CD4-positive, alpha-beta memory T cell (primary cell): ENCODE measurements at places on chromosomes 3 and 15.

- DNase-seq: no peak
These were observed 81.4 kb downstream of the NCEH1 start for GRCh38 chr3:172629470-172629869.

DNA sequence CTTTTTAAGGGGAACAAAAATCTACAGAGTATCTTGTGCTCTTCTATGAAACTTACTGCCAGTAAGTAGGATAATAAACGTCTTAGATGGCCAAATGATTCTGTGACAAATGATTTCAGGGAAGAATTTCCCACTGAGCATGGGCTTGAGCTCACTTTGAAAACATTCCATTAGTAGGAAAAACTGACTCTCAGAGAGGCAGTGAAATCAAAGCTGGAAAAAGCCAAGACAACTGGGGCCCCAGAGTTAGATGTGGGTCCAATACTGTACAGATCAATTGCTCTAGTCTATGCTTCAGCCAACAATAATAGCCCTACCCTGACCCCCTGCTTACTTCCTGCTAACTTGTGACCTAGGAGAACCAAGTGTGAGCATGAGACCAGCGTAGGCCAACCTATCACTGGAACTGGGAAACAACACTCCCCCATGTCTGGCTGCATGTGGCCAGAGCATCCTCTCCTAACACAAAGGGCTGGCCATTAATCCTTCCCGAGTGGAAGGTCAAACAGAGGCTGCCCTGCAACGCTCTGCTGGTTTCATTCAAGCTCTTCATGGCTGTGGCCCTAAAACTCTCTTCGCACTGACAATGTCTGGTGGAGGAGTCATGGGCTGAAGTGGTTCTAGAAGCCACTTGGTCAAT is 68.8 kb downstream of the FOXB1 start:
- DNase-seq: no peak

DNA sequence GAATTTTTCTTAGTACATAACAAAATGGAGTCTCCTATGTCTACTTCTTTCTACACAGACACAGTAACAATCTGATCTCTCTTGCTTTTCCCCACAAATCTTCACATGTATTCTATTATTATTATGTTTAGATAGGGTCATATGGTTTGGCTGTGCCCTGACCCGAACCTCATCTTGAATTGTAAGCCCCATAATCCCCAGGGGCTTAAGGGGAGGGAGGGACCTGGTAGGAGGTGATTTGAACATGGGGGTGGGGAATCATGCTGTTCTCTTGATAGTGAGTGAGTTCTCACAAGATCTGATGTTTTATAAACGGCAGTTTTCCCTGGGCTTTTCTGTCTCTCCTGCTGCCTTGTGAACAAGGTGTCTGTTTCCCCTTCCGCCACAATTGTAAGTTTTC is 86.7 kb upstream of the SELENOK start:
- no peak for DNase-seq

DNA sequence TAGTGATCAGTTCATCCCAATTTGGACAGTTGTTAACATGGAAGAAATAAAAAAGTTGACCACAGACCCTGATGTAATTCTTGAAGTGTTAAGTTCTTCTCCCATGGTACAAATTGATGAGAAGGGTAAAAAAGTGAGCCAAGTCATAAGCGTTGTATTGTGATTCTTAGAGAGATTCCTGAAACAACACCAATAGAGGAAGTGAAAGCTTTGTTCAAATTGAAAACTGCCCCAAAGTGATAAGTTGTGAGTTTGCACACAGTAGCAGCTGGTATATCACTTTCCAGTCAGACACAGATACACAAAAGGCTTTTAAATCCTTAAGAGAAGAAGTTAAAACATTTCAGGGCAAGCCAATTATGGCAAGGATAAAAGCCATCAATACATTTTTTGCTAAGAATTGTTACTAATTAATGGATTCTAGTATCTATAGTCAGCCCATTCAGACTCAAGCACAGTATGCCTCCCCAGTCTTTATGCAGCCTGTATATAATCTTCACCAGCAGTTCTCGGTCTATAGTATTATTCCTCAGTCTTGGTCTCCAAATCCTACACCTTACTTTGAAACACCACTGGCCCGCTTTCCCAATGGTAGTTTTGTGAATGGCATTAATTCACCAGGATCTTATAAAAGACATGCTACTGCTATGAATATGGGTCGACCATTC is 38.2 kb downstream of the CDIN1 start:
- no peak for DNase-seq

DNA sequence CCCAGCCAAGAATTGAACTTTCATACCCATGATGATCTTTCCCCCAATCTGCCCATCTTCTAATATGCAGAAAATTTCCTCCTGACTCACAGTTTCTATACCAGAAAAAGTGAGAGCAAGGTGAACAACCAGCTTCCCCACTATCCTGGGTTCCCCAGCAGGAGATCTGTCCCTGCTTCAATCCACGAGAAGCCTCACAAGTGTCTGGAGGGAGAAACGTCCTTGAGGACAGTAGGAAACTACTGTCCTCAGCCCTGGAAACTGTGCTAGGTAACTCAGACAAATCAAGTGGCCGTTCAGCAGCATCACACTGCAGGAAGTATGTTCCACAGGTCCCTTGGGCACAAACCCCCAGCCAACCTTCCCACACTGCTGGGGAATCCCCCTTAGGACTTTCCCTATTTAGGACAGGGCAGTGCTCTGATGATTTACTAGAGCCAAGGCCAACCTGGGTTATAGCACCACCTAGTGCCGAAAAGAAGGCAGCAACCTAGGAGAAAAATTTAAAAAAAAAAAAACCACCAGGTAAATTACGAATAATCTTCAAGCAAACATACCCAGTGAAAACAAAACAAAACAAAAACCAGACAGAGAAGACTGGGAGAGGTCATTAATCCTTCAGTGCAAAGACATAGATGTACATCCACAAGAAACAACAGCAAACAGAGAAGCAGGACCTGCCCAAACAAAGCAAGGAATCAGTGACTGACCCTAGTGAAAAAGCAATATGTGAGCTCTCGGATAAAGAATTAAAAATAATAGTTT is 36.0 kb downstream of the MORC1 start:
- peak; percentile 19 for DNase-seq

DNA sequence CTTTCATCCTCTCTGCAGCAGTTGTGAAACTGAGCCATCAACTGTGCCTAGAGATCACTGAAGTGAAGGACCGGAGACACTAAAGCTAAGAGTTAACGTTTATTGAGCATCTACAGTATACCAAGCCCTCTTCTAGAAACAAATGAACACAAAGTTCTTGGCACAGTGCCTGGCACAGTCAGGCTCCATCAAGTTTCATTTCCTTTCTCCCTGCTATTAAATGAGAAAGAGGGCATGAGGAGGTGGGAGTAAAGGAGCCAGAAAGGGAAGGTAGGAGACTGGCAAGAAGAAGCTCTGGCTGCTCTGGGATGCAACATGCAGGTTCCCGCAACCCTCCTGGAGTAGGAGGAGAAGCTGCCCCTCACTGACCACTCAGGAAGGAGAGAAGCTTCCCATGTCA is 30.6 kb downstream of the CYP19A1 start:
- DNase-seq: no peak

GRCh38 chr15:94968133-94968532 is 736.8 kb downstream of the MCTP2 start:
- no peak for DNase-seq

DNA sequence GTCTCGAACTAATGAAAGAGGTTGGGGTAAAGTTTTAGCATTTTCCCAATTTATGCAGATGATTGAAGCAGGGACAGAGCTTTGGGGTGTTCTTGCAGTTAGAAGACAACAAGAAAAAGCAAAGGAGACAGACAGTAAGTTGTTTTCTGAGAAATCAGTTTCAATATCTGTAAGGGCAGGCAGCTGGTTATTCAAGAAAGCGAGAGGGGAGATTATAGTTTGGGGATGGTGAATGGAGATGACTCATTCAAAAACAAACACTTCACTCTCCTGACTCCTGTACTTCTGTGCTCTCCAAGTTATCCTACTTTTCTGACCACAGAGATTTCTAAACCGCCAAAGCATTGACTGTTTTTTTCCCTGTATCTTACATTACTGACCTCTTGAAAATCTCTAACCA is 352.0 kb downstream of the GAP43 start:
- no peak for DNase-seq

DNA sequence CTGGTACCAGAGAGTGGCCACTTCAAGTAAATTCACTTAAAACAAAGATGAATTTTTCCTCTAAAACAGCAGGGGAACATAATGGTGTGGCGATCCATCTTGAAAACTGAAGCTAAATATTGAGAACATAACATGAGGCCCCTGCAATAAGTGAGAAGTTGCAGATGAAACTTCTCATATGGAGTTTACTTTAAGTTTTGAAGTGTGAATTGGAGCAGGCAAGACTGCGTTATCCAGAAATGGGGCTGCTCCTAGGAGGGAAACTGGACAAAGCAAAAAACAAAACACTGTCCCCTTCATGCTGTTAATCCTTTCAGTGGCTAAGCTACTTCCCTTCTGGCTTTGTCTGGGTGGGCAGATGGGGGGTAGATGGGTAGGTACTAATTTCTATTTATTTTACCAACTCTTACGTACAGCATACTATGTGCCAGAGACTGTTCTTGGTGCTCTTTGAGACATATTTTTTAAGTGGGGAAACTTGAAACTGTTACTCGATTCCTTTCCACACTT is 172.8 kb downstream of the TAFA4 start:
- no peak for DNase-seq

- DNase-seq: no peak
These were observed 162.5 kb downstream of the NUP210 start for GRCh38 chr3:13257666-13258065.

- DNase-seq: no peak
These were observed 1.1 kb upstream of the ZBTB38 start for GRCh38 chr3:141367038-141367730.

GRCh38 chr3:138449490-138449889 is 15.1 kb downstream of the ESYT3 start:
- no peak for DNase-seq

DNA sequence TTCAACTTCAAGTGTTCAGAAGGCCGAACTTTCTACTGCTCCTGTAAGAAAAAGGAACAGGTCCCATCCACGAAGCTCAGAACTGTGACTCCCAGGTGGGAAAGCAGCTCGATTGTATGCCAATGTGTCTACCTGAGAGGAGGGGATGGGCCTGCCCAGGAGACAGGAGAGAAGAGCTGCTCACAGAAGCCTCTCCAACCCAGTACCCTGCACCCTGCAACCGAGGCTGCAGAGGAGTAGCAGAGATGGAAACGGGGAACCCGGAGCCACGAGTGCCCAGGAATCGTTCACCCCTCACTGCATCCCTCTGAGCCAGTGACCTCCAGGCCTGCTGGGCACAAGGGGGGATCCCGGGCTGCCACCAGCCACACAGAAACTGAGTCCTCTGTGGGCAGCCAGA is 86.5 kb upstream of the PRR23E start:
- no peak for DNase-seq

GRCh38 chr3:25420147-25420546 is 7.9 kb upstream of the RARB start:
- DNase-seq: no peak
